ENCODE measurements at places on chromosomes 2 and 18.

DNA sequence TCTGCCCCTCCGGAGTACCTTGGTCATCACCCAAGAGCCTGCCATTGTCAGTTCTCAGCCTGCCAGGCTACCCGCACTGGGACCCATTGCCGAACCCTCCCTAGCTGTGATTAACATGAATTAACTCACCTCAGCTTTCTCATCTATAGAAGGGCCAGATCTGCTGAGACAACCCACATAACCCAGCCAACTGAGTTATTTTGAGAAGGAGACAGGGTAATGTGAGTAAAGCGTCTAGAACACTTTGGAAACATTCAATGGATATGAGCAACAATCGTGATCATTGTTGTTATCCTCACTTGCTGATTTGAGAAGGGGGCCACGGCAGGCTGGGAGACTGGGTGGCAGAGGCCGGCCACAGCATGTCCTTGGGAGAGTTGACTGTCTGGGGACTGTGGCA lies 196.8 kb downstream of the GLI2 start:
- DNase-seq = no peak

- no peak for DNase-seq
Observed at GRCh38 chr18:48609820-48610815, 71.3 kb downstream of the CTIF start.

GRCh38 chr2:197121756-197122385 lies 188.7 kb downstream of the ANKRD44 start:
- no peak for DNase-seq

DNA sequence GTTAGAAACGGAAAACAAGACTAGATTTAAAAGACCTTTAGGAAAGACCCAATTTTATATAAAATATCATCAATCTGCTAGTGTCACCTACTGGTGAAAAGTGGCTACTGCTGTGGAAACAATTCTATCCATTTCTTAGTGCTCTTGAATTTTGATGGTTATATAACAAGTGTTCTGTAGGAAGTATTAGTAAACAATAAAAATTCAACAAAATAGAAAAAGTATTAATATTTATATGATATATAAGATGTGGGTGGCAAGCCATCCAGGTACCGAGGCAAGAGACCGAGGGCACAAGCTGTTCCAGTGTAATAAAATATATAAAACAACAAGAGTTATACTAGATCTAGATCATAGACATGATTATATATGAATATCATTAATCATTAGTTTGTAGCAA lies 6.2 kb upstream of the TMEM87B start:
- DNase-seq = no peak

- no peak for DNase-seq
Observed at GRCh38 chr2:164899121-164899520, 56.2 kb downstream of the SLC38A11 start.

GRCh38 chr2:160892204-160892603 lies 268.0 kb upstream of the TANK start:
- no peak for DNase-seq

DNA sequence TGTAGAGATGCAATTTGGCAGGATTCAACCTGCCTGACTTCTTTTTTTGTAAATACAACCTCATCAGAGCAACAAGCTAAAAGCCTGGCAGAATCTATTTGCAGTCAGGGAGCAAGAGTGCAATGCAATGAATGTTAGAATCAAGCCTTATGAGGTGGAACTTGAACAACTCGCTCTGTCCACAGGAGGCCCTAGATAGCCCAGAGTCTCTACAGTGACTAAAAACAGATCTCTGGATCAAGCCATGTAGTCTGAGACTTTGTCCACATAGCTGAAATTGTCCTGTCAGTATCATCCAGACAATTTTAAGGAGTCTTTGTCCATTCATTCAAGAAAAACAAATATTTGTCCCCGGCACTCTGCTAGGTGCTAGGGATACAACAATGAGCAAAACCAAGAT lies 32.0 kb upstream of the CDK5R2 start:
- DNase-seq = no peak

DNA sequence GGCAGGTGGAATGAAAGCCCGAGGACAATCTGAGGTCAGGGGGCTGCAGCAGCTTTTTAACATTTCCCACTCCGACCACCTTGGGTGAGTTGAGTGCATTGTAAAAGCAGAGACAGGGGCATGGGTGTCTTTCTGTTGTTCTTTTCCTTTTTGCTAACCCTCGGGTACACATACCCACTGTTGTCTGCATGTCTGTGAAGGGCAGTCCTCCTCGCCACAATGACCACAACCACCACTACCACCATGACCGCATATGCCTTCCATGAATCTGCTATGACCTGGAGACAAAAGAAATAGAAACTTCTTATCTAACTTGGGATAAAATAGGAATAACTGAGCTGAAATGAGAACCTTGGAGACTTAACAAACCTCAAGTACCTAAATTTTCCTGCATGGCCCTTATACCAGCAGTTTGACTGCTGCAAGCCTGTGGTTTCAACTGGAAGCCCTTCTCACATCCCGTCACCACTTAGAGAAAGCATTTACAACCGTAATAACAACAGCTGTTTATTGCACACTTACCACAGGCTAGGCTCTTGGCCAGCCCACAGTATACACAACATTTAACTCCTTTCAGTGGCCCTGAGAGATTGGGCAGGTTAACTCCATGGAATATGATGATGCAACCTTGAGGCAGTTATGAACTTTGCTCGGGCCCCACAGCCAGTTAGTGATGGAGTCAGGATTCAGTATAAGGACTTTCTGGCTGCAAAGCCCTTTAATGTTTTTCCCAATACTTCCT lies 80.3 kb downstream of the GYPC start:
- DNase-seq = no peak

DNA sequence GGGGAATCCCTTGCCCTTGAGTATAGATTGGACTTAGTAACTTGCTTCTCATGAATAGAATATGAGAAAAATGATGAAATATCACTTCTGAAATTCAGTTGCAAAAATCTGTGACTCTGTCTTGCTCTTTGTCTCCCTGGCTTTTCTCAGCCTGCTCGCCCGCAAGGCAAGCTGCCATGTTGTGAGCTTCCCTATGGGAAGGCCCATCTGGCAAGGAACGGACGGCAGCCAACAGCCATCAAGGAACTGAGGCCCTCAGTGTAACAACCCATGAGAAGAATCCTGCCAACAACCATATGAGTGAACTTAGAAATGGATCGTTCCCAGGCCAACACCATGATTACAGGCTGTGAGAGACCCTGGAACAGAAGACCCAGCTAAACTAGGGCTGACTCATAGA lies 58.4 kb upstream of the PGAP1 start:
- no peak for DNase-seq

GRCh38 chr2:38648107-38648761 lies 17.7 kb upstream of the GALM start:
- no peak for DNase-seq

- no peak for DNase-seq
Observed at GRCh38 chr18:78522507-78522906, 457.1 kb upstream of the SALL3 start.

DNA sequence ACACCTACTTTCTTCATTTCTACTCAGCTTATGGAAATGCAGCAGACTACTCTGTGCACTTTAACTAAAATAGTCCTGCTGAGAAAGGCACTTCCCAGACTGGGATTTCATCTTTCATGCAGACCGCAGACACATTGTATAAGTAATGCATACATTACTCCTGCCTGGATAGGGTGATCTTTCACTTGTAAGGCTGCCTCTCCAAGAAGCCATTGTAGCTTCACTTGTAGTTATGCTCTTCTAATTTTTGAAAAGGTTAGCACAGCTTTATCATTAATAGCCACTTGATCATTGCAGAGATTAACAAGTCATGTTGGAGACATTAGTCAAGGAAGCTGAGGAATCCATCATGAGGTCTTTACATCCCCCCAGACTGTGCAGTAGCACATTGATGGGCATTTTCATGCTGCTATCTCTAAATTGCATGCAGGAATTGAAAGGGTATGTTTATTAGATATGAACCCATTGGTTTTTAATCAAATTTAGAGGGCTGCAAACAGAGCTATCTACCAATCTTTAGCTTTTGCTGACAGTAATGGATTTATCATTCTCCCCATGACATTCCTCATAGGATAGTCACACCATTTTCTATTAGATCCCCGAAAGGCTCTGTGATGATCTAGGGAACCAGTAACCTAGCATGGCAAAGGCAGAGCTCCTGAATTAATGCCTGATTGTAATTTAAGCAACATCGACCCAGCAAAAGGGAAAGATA lies 1074.7 kb upstream of the NXPH2 start:
- DNase-seq = no peak

DNA sequence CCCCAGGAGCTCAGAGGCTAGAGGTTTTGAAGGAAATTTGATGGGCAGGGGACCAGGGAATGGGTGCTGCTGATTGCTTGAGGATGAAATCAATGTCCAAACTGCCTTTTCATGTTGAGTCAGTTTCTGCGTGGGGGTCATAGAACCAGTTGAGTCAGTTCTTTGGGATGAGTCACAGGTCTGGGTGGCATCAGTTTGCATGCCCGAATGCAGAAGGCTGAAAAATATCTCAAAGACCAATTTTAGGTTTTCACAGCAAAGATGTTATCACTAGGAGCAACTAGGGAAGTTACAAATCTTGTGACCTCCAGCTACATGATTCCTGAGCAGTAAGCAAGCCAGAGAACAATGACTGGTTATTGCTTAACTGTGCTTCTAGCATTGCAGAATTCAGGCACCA lies 1135.1 kb upstream of the CRIM1 start:
- DNase-seq = no peak

DNA sequence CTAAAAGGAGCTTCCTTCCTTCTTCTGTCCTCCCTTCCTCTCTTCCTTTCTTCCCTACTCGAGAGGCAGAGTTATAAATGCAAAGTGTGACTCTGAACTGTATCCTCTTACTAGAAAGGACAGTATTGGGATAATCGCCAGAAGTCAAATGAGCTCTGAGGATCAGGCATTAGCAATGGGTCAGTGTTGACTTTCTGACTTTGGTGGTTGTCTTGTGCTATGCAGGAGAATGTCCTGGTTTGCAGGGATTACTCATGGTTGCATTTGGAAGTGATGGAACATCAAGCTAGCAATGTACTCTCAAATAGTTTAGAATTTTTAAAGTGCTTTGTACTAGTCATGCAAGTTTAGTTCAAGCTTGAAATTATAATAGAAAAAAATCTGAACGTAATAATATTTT lies 115.6 kb downstream of the TXNL1 start:
- no peak for DNase-seq

- DNase-seq = no peak
Observed at GRCh38 chr2:16400127-16400623, 265.5 kb downstream of the CYRIA start.

DNA sequence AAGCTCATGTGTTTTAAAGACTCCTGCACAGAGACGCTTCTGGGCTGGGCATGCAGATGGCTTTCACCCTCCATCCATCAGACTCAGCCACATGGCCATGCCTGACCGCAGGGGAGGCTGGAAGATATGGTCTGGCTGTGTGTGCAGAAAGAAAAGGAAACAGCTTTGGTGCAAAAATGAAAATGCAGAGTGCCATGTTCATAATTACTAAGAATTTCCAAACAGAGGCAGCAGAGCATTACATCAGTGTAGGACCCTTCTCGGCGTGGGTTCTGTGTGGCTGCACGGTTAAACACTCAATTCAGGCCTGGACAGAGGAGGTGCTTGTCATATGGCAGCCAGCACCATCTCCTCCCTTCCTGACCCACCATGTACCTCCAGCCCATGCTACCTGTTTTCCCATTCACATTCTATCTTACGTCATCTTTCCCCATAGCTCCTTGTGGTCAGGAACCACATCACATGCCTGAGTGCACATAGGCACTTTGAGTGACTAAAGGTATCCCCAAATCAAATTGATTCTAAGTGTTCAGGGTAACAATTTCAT lies 200.3 kb upstream of the ID2 start:
- peak; percentile 41 for DNase-seq

Measured in stimulated activated CD4-positive, alpha-beta T cell treated with anti-CD3 and anti-CD28 coated beads, Interleukin-4, amount 100 ng/mL, for 48 hours (primary cell).